Stimulated activated CD8-positive, alpha-beta memory T cell treated with anti-CD3 and anti-CD28 coated beads, Interleukin-4, amount 100 ng/mL, for 1 hour (primary cell): ENCODE measurements at places on chromosomes 1 and 21.

DNA sequence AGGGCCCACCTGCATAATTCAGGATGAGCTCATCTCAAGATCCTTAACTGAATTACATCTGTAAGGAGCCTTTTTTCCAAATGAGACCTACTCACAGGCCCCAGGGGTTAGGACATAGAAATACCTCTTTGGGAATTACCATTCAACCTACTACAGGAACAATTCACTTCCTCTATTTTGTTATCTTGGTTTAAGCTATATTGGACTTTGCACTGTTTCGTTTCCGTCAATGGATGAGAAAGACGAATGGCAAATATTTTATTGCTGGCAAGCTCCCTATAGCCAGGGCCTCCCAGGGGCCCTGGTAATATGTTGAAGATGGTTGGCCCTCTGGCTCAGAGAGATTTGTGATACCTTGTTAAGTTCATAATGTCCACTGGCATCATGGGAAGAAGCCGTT is 384.2 kb upstream of the DUSP10 start:
- no peak for DNase-seq

- DNase-seq: no peak
Observed at GRCh38 chr21:28781602-28782276, 210.9 kb downstream of the LTN1 start.

GRCh38 chr1:186443638-186444037 is 17.3 kb downstream of the PDC start:
- no peak for DNase-seq

DNA sequence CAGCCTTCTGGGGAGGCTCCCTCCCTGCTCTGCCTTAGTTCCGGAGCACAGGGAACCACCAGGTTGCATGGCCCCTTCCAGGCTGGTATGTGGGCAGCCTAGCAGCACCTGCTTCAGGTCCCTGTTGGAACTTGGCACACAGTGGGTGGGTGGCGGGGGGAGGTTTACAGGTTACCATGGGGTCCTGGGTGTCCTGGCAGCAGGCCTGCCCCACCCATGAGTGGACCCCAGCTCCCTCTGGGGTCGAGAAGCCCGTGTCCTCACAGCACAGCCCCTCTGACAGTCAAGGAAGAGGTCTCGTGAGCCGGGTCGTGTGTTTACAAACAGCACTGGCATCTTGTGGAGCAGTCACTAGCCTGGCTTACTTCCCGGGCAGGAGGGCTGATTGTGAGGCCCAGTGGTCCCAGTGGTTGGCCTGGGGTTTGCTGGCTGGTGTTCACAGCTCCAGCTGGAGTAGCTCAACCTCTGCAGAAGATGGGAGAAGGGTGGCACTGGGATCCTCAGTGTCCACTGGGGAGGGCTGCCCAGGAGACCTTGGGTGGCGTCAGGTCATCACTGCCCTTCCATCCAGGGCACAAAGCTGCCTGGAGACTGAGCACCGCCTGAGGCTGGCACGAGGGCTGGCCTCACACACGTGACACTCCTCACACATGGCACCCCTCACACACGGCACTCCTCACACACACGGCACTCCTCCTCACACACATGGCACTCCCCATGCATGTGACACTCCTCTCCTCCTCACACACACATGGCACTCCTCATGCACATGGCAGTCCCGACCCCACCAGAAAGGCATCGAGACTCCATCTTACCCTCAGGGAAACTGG is 100.9 kb downstream of the RIPK4 start:
- DNase-seq: no peak

DNA sequence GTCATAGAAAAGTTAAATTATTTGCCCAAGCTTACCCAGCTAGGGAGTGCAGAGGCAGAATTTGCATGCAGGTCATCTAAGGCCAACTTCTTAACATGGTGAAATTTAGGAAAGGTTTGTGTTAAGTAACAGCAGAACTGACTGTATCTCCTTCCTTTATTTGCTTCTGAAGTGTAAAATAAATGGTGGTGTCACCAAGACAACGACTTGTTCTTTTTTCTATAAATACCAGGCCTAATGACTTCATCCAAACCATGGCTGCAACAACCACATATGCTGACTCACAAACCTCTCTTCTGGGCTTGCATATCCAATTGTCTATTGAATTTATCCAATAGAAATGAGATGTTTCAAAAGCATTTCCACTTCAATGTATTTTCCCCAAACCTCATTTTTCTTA is 19.1 kb downstream of the COL24A1 start:
- no peak for DNase-seq

DNA sequence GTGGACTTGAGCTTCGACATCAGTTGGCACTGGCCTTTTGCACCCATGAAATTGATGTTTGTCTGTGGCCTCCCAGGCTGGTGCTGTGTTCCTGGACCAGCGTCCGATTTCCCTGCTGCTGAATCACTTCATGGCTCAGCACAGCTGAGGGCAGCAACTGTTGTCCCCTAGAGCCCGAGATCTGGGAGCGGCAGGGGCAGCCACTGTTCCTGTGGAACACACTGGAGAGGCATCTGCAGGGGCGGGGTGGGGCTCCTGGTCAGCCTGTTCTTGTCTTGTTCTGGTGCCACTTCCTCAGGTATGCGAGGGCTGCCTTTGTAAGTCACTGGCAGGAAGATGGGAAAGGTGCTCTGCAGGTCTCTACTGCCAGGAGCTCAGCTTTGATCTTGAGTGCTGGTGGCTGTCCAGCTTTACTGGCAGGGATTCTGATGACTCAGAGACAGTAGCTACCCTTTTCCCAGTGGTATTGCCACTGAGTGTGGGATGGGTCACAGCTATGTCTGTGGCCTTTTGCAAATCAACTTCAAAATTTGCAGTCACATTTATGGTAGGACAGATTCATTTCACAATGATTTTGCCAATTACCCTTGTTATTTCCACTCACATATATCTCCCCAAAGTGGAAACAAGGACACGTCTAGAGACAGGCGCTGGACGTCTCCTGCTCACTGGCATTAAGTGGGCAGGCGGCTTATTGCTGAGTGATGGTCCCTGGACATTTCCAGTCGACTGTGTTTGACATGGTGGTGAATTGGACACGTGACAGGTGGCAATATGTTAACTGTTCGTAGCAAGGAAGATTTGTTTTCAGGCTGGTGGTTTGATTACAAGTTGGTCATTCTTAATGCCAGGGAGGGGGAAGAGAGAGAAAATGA is 15.3 kb downstream of the AGPAT3 start:
- no peak for DNase-seq

- no peak for DNase-seq
Observed at GRCh38 chr1:243946946-243947345, 96.9 kb upstream of the AKT3 start.

- no peak for DNase-seq
Observed at GRCh38 chr1:201406831-201407406, 7.8 kb upstream of the LAD1 start.

- no peak for DNase-seq
Observed at GRCh38 chr1:58084266-58084665, 462.3 kb downstream of the OMA1 start.

DNA sequence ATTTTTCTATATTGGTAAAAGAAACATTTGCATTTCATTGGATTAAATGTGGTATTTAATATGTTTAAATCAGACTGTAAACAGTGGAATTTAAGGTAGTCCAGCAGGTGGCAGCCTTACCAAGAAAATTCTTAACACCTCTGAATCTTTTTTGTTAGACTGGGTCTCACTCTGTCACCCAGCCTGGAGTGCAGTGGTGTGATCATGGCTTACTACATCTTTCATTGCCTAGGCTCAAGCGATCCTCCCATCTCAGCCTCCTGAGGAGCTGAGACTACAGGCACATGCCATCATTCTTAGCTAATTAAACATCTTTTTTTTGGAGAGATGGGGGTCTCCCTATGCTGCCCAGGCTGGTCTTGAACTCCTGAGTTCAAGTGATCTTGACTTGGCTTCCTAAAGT is 98.8 kb downstream of the RABGAP1L start:
- DNase-seq: no peak

DNA sequence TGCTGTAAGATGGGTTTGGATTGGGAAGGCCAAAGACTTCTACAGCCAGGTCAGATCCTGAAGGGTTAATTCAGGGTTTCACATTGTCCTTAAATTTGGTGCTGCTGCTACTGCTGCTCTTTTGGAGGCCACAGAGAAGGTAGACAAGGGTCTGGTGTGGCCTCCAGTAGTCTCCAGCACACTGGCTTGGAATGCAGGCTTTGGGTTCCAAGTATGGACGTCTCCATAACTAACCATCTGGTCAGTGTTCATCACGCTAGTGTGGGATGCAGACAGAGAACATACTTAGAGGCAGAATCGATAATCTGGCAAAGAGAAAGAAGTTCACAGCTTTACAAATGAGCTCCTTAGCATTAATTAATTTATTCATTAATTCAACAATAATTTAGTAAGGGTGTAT is 154.1 kb downstream of the ZBTB18 start:
- no peak for DNase-seq

GRCh38 chr1:47577303-47578025 is 139.6 kb downstream of the FOXD2 start:
- no peak for DNase-seq

DNA sequence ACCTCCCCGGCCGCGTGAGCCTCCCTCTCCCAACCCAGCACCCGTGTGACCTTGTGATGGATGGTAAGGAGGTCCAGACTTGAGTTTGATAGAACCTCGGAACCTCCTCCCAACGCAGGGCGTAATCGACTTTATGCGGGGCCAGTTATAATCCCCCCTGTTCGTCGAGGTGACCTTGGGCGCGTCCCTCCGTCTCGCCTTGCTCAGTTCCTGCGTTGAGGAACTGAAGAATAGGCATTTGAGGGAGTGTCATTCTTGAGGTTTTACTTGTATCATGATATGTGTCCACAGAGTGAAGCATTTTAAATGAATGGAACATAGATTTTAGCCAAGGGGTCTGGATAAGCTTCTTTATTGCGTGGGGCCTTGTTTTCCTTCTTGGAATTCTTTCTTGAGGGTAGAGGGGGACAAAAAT is 433 bp downstream of the TIMM17A start:
- DNase-seq: no peak
